ENCODE measurements at places on chromosomes 6 and 20.

GRCh38 chr6:34601706-34602105 is 45.6 kb upstream of the SPDEF start:
- DNase-seq: no peak

- no peak for DNase-seq
Measured at GRCh38 chr20:5401277-5401875, 84.6 kb upstream of the PROKR2 start.

DNA sequence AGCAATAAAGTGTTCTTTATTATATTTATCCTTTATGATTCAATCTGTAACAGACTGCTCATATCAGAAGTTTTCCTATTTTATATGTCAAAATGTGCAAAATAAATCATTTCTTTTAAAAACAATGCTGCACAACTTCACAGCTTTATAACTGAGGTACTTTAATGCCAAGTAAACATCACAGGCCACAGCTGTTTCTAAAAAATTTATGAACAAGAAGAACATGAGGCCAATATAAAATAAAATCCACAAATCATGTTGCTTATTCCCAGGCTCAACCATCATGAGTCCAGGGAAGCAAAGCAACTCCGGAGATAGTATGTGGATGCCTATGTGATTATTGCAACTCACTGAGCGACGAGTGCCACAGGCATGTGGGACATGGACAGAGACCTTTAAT is 195.5 kb downstream of the ISM1 start:
- no peak for DNase-seq

- no peak for DNase-seq
Measured at GRCh38 chr6:27161603-27161945, 85.9 kb upstream of the PRSS16 start.

DNA sequence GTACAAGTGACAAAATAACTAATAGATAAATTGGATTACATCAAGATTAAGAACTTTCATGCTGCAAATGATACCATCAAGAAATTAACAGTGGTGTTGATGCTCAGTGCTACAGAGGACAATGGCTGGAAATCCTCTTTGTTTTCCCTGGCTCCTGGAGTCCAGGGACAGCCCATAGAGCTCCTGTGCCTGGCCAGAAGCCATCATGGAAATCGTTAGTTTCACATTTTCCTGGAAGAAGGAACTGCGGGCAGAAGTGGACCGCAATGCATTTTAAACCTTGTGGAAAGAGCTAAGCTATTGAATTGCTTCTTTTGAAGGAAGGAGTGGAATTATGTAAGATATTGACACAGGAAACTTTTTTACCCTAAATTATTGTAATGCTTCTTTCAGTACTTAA is 276.0 kb downstream of the GJA1 start:
- no peak for DNase-seq

GRCh38 chr20:25285091-25285647 is 37.3 kb downstream of the PYGB start:
- no peak for DNase-seq

DNA sequence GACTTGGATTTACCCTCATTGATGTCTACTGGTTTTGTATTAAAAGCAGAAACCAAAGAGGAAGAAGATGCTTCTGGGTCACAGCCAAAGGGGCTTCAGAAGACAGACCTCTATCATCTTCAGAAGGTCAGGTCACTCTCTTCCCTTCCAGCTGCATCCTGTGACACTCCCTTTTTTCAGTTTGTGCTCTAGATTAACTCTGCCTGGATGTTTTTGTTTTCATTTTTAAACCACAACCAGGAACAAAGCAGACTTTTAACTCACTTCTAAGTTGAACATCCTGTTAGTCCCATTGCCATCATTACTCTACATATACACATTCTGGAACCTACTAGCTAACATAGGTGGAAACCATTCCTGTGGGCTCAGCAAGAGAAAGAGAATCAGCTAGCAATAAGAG is 45.2 kb downstream of the AKIRIN2 start:
- no peak for DNase-seq

- no peak for DNase-seq
Measured at GRCh38 chr6:130366107-130367005, 539 bp downstream of the TMEM200A start.

DNA sequence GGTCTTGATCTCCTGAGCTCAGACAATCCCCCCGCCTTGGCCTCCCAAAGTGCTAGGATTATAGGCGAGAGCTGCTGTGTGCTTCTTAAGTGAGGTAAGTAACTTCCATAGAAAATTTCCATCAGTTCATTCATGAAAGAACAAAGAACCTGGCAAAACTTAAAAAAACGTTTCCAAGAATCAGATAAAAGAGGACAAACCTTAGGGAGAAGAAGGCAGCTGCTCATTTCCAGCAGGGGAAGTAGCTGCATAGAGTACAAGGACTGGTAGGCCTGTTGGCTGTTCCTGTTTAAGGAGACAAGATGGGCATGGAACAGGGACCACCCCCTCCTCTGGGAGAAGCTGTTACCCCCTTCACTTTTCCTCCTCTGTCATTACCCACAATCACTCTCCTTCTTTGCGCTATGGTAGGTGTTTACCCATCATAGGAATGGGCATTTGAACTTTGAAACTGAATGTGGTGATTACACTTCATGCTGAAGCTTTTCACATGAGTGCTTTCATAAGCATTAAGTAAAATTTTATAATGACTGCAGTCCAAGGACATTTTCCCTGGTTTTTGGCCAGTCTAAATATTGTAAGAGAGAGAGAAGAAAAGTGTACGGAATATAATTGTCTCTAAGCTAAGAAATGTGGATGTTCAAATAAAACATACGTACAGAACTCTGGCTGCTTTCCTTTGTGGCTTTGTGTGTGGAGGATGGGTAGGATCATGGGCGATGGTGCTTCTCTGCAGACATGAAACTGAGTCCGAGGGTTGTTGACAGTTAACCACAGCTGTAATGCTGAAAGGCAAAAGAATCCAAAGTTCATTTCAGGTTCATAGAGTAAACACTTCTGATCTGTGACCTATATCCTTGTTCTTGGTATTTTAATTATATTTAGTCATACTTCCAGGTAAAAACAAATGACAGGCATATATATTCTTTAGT is 56.4 kb downstream of the CCN2 start:
- DNase-seq: no peak

DNA sequence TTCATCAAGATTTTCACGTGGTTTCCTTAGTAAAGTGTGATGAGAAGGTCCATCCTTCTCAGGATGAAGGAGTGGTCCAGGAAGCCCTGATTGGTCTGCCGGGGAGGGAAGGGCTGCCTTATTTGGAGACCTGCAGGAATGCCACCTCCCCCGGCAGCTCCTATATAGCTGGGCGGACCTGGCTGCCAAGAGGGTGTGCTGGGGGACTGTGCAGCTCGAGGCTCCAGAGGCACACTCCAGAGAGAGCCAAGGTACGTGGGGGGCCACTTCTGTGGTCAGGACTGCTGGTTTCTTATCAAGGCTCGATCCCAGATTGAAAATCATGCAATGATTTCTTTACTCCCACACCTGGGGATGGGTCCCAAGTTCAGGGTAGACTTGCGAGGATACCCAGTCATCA is at the start of gene PRND:
Gene PRND, plus strand, starts transcription at position 191 of the 400 bp plus-strand sequence. CDS start 2,643 bp downstream, outside the sequence.
- no peak for DNase-seq

DNA sequence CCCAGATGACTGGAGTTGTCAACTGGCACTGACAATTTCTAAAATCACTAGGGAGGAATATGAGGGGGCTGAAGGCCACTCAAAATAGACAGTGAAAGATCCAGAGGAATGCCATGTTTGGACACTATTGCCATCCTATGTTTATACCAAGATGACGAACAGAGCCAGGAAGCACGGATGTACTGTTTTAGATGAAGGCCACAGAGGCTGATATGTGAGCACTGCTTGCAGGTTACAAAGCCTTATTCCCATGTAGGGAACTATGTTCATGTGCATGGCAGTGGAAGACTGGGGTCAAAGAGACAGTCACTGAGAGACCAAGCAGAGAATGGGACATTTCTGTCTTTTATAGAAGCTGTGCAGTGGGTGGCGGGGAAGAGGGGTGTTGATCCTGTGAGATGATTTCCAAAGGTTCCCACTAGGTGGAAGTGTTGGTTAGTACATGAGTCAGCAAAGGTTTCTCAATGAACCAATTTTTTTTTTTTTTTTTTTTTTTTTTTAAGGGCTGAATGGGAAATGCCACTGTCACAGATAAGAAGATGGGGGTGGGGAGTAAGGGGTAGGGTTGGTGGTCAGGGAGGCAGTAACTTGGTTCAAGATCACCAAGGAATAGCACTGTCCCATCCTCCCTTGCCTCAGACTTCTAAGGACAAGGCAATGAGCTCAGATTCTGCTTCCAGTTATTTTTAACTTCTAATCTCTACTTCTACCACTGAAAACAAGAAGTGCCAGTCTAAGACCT is 46.7 kb upstream of the MOCS1 start:
- DNase-seq: peak; percentile 29

GRCh38 chr6:21085211-21085610 is 508.3 kb upstream of the SOX4 start:
- DNase-seq: no peak

- peak; percentile 42 for DNase-seq
Measured at GRCh38 chr6:170529839-170530469, 23.2 kb downstream of the PSMB1 start.

- DNase-seq: no peak
Measured at GRCh38 chr6:124234801-124235200, 431.1 kb downstream of the NKAIN2 start.

GRCh38 chr6:122696853-122697252 is 82.7 kb upstream of the FABP7 start:
- DNase-seq: no peak

GRCh38 chr6:32255199-32256153 is 31.6 kb upstream of the NOTCH4 start:
- peak; percentile 77 for DNase-seq

DNA sequence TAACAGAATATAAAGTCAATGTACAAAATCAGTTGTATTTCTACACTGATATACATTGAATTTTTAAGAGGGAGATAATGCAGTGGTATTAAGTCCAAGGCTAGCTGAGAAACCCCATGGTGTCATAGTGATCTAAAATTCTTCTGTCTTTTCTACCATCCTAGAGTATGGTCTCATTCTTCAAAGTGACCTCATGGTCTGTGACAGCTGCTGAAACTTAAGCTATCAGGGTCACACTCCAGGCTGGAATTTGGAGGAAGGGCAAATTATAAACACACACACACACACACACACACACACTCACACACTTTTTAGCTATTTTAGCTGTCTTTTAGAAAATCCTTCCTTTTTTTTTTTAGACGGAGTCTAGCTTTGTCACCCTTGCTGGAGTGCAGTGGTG is 47.3 kb upstream of the DYNLRB1 start:
- no peak for DNase-seq

DNA sequence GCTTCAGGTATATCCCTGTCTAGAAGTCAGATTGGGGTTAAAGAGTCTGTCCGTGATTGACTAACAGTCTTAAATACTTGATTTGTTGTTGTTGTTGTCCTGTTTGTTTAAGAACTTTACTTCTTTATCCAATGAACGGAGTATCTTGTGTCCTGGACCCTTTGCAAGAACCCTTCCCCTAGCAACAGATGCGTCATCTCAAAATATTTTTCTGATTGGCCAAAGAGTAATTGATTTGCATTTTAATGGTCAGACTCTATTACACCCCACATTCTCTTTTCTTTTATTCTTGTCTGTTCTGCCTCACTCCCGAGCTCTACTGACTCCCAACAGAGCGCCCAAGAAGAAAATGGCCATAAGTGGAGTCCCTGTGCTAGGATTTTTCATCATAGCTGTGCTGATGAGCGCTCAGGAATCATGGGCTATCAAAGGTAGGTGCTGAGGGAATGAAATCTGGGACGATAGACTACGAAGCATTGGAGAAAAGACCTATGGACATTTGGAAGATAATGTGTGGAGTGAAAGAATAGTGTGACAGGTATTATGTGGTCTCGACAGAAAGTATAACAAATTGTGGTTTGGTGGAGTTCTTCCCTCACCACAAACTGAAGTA is at the start of gene HLA-DRA:
Gene HLA-DRA, plus strand, starts transcription at position 286 of the 613 bp plus-strand sequence. Its CDS starts 64 bp downstream, at position 350.
- DNase-seq: peak; percentile 35

- DNase-seq: no peak
Measured at GRCh38 chr6:143531720-143532499, 20.4 kb upstream of the FUCA2 start.

DNA sequence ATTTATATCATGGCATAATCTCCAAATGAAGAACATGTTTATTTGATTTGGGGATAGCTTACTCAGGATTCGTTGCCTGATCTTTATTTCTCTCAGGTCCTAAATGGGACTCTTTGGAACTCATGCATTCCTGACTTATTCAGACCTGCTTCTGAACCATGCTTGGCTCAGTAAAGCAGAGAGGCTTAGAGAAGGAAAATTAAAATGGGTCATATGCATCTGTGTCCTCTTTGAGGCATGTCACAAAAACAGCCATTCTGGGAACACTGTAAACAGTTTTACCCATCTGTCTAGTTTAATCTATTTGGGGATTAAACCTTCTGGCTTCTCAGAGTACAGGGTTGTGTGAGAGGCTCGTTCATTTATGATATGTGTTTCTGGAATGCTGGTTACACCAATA is 1017.3 kb downstream of the KIF16B start:
- no peak for DNase-seq

DNA sequence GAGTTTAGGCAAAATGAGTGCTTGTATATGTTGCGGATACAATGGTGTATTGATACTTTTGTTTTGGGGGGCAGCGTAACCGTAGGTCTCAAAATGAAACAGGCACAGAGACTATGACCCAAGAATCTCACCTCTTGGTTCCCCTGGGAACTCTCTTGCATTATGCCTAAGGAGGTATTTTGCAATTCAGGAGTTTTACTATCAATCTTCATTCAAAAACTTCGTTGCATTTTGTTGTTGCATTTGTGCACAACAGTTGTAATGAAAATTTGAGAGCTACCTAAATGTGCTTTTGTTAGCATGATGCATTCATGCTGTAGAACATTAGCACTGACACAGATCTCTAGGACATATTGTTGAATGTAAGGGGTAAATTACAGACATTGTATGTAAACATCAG is 18.2 kb downstream of the VTA1 start:
- DNase-seq: no peak

- DNase-seq: no peak
Measured at GRCh38 chr6:17418281-17419188, 25.1 kb downstream of the CAP2 start.

DNA sequence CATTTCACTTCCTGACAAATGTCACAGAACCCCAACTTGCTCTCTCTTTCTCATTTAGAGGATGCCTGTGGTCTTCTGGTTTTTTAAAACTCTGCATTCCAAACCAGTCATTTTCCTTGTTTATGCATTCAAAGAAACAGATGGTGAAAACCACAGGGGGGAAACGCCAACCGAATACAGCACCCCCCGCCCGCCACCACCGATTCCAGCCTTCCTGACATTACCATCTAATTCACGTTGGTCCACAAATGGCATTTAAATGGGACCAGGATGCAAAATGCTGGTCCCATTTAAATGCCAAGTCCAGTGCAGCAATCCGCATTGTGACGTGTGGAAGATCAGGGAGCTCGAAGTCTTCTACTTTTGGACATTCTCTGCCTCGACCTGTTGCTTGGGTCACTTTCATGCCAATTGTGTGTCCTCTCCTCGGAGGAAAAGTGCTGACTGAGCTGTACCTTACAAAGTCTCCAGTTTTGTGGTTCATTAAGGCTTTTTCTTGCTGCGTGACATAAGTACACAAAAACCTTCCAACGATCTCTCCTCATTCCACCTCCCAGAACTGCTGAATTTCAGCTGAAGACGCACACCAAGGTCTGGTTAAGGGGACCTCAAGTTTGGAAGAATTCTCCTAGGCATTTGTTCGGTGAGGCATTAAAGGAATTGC is 35.8 kb downstream of the NEDD9 start:
- no peak for DNase-seq
